Stimulated activated CD8-positive, alpha-beta memory T cell treated with anti-CD3 and anti-CD28 coated beads, Interleukin-4, amount 100 ng/mL, for 4 hours (primary cell): ENCODE measurements at places on chromosomes 4 and X.

- no peak for DNase-seq
Measured at GRCh38 chr4:152938237-152938947, 2.3 kb downstream of the FHDC1 start.

GRCh38 chr4:119489305-119489704 lies 139.3 kb downstream of the PDE5A start:
- DNase-seq = no peak

DNA sequence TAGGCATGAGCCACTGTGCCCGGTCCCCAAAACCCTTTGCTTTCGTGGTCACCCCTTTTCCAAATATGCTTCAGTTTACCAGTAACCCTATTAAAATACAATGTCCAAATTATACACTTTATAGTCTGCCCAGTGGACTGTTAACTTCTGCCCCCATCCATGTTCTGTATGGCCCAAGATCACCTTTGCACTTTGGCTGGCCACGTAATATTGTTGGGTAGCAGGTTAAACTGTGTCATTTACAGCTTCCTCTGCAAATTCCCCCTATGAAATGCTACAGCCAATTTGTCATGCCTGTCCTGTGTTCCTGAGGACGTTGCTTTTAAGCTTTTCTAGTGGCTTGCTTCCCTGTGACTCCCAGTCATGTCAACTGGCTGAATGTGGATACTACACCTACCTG lies 101.1 kb upstream of the IL13RA1 start:
- DNase-seq = no peak

DNA sequence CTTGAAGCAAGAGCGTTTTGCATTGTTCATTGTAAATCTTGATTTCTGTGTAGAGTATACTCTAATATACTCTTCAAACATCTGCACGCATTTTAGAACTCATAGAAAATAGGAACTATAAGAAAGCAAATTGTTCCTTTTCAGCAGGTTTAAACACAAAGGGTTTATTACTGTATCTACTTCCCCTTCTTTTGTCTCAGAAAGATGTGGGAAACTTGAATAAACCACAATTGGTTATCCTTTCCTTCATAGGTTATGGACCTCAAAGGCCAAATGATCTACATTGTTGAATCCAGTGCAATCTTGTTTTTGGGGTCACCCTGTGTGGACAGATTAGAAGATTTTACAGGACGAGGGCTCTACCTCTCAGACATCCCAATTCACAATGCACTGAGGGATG lies 46.0 kb upstream of the GUCY1B1 start:
- DNase-seq = no peak

DNA sequence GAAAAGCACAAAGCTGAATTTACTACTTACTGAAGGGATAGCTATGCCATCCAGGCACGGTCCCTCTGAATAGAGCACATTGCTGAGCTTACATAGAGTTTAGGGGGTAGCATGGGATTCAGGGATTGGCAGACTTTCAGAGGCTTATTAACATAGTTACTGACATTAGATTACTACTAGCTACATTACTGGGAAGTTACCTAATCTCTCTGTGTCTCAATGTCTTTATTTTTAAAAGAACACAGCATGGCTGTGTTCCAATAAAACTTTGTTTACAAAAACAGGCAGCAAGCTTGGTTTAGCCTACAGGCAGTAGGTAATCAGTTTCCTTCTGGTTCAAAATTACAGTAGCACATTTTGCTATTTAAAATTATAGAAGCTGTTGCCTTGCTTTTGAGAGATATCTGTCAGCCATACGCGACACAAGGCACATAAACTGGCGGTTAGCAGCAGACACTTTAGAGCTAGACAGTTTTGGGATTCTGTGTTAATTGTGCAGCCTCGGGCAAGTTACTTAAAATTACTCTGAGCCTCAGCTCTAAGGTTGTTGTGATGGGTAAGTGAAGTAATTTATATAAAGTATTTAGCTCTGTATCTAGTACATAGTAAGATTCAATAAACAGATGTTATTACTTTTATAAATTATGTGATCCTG lies 6.9 kb downstream of the KLHL8 start:
- DNase-seq = no peak

DNA sequence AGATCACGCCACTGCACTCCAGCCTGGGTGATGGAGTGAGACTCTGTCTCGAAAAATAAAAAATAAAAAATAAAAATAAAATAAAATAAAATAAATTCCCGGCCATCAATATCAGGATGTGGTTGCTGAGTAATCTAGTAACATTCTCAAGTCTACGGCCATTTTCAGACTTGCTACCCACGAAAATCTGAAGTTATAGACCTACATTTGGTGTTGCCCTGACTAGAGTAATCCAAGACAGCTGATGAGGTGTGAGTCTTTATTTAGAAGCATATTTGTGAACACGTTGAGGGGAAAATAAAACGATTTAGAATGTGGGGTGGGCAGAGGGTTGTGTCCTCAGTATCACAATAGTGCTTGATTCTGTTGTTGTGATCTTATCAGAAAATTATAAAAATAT lies 130.2 kb upstream of the MID1 start:
- DNase-seq = no peak

DNA sequence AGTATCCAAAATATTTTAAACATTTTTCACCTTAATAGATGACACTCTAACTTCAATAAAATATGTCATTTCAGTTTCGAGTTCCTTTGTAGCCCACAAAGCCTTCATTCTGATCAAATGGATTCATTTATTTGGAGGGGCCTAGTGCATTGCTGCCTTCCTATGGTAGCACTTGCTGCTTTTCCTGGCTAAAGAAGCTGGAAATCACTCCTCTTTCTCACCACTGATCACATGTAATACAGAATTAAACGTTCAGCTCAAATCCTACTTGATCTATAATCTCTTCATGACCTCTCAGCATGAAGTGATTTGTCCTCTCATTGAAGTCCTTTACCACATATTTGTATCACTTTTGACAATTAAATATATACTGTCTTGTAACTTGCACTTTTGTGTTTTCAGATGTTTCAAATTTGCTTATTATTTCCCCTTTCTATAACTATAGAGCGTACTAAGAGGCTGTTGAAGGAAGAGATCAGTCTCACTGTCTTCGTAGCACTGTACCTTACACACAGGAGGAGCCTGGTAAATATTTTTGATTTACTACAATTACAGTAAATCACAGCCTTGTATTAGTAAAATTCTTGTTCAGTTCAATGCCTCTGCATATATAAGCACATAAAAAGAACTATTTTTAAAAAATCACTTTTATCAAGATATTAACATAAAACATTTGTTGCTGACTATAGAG lies 555 bp downstream of the CFI start:
- no peak for DNase-seq

GRCh38 chrX:64885850-64886249 lies 90.4 kb downstream of the ZC4H2 start:
- DNase-seq = no peak

GRCh38 chrX:46957297-46957696 lies 45.1 kb downstream of the JADE3 start:
- no peak for DNase-seq

DNA sequence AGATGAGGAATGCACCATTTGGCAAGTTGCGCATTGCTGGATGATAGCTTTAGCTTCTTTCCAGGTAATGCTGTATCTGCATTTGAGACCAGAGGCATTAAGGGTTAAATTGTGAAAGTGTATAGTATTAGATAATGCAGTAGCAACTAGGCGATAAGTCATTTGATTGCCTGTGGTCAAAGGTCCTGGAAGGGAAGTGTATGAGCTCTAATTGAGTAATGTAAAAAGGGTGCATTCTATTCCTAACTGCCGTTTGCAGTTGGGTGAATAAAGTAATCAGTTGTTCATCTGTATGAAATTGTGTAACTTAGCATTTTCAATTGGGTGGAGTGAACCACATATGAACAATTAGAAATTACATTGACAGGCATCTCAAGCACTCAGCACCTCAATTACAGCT lies 54.5 kb upstream of the WDR1 start:
- DNase-seq = no peak

DNA sequence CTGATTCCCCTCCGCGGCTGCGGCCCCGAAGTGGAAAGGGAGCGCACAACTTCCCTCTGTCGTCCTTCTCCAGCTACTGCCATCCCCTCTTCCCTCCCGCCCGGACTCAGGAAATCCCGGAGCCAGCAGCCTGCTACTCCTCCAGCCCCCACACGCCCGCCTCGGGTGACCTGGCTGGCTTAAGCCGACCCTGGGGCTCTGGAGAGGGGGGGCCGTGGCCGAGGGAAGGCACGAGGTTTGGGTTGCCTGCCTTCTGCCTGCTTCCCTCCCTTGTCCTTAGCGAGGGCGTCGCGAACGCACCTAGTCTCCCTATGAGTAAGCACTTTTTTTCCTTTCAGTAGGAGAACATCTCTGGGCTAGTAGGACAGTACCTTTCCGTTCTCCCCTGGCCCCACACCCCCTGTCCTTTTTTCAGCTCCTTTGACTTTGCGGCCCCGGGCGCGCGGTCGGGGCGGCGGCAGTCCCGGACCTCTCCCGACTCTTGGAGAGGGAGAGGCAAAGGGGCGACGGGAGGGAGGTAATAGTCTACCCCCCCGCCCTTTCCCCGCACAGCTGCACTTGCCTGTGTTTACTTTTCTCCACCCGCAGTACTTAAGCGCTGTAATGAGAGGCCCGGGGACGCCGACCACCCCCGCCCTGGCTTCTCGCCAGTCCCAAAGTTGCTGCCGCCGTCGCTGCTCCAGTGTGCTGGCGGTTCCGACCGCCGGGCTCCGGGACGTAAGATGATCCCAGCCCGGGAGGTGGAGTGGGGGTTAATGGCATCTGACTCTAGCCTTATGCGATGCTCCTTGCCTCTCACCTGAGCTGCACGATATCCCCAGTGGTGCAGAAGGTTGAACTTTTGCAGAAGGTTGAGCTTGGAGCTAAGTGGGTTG lies 868 bp downstream of the PLS3 start:
- DNase-seq = no peak
